ENCODE measurements at places on chromosomes 16 and 17.

DNA sequence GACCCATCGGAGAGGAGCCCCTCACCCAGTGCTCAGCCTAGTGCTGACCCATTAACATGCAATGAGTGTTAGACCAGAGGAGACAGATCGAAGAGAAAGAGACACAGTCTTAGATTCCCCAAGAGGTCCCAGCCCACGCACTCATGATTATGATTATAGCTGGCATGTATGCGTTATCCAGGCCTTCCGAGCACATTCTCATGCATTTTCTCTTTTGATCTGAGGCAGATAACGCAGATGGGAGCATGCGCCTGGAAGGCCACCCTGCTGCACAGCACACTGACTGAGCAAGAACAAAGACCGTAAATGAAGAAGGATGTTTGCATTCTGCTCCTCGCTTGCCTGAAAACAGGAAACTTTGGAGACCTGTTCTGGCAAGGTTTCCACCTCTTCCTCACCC is 232.7 kb downstream of the SOX9 start:
- DNase-seq: no peak

DNA sequence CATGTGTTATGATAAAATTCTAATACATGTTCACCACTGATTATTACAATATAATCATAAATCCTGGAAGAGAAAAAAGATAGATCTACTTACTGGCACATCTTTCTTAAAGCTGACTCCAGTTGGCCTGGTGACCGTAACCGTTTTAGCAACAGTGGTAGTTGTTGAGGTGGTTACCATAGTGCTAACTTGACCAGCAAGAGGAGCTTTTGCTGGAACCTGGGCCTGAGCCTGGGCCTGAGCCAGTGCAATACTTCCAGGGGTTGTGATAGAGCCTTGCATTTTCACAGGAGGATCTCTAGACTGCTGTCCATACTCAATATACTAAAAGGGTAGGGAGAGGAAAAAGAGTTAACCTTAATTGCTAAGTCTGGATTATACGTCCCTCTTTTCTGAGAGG is 36.2 kb downstream of the SETD6 start:
- no peak for DNase-seq

DNA sequence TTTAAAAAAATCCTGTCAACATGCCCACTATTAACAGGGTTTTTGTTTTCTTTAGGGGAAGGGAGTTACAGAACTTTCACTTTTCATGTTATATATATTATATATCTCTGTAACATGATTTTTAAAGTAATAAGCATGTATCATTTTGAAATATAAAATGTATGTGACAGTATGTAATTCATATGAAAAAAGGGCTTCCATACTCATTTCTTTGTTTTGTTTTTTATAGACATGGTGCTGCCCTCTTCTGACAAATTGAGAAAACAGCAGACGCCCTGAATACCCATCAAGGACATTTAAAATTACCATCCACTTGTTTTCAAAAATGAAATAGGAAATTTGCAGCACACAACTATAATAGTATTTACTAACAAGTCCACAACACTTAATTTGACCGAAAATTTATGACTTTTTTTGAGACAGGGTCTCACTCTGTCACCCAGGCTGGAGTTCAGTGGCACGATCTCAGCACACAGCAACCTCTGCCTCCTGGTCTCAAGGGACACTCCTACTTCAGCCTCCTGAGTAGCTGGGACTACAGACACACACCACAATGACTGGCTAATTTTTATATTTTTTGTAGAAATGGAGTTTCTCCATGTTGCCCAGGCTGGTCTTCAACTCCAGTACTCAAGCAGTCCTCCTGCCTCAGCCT is 30.4 kb downstream of the CFDP1 start:
- no peak for DNase-seq

GRCh38 chr17:56593646-56594319 is at the start of gene NOG:
TSS of gene NOG (plus strand) at chr17:56593699. CDS start at chr17:56594224, 525 bp downstream.
- DNase-seq: no peak

- no peak for DNase-seq
Observed at GRCh38 chr17:50125420-50125997, 4.5 kb downstream of the SAMD14 start.

GRCh38 chr16:11978080-11978479 is 1.5 kb downstream of the SNX29 start:
- no peak for DNase-seq

DNA sequence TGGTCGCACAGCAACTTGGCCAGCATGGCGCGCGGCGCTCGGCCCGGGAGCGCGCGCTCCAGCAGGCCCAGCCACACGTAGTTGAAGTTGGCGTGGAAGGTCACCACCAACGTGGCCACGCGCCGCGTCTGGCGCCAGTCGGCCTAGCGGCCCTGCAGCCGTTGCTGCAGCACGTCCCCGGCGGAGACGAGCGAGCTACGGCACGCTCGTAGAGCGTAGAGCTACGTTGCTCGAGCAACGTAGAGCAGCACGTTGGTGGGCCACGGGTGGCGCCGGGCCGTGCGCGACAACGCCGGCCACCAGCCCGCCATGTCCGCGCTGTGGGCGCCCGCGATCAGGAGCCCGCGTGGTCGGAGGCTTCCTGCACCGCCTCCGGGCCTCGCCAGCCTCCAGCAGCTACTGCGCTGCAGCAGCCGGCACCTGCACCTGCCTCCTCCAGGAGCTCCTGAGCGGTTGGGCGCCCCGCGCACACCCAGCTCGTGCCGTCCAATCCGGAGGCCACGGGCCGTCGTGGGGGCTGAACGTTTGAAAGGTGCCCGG is 13.4 kb upstream of the SULT1A1 start:
- DNase-seq: peak; percentile 36

DNA sequence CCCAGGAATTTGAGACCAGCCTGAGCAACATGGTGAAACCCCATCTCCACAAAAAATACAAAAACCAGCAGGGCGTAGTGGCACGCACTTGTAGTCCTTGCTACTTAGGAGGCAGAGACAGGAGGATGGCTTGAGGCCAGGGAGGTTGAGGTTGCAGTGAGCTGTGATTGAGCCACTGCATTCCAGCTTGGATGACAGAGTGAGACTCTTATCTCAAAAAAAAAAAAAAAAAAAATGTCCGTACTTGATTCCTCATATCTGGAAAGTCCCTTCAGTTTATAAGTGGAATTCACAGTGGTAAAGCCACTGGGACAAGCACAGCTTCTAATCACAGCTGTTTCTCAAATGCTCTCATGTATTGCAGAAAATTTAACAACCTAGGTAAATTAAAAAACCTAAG is 78.6 kb upstream of the CREBBP start:
- no peak for DNase-seq

DNA sequence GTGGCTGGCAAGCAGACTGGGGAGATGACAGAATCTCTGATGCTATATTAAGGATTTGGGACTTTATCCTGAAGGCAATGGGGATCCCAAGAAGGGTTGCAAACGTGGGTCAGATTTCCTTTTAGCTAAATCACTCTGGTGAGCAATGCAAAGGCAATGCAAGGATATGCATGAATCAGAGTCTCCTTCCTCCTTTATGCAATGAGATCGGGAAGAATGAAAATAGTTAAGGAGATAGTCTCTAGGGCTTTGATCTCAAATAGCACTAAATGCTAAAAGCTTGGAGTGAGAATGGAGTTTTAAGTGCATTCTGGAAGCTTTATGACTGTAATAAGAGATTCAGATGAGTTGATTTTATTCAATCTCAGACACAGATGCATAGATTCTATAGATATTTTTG is 27.2 kb upstream of the SHISA9 start:
- no peak for DNase-seq

DNA sequence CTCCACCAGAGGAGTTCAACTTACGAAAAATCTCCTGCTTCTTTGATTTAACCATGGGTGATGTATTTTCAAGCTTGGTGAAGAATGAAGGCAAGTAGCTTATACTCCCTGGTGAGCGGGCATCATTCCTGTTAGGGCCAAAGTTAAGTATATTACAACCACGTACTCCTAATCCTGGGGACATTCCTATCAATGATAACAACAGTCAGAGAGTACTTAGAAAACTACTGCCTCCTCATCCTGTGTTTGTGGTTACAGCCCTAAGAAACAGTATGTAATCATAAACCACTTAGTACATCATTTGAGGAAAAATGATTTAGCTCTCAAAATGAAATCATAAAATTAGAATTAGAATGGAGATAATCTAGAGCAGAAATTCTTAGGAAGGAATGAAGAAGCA is 47.3 kb downstream of the TTC19 start:
- DNase-seq: no peak

- DNase-seq: no peak
Observed at GRCh38 chr17:17762744-17763105, 74.1 kb downstream of the SREBF1 start.

DNA sequence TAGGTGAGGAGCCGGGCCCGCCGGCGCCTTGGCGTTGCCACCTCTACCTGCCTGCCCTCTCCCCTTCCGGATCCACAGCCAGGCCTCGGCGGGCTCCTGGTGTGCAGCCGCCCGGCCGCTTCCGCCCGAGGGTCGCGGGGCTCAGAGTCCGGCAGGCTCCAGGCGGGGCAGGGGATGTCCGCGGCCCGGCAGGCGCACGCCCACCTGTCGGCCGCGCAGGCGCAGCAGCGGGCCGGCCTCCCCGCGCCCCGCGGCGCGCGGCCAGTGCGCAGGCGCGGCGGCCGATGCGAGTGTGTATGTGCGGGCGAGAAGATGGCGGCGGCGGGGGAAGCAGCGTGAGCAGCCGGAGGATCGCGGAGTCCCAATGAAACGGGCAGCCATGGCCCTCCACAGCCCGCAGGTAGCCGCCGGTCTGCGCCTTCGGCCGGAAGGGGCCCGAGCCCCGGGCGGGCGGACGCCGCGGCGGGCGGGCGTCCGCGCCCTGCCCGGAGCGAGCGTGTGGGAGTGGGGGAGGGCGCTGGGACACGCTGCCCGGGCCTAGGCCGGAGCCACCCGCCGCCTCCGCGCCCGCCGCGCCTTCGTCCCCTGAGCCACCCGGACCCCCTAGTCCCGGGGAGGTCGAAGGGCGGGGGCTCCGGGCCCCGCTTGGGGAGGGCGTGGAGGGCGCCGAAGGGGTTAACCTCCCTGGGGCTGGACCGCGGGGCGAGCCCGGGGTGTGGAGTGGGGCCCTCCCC is at the start of gene USP10:
Gene USP10 (plus strand): TSS at position 289 of the 734 bp plus-strand sequence. CDS start 91 bp downstream, at position 380.
- peak; percentile 63 for DNase-seq

- no peak for DNase-seq
Observed at GRCh38 chr17:31079731-31080130, 15.0 kb upstream of the NF1 start.

DNA sequence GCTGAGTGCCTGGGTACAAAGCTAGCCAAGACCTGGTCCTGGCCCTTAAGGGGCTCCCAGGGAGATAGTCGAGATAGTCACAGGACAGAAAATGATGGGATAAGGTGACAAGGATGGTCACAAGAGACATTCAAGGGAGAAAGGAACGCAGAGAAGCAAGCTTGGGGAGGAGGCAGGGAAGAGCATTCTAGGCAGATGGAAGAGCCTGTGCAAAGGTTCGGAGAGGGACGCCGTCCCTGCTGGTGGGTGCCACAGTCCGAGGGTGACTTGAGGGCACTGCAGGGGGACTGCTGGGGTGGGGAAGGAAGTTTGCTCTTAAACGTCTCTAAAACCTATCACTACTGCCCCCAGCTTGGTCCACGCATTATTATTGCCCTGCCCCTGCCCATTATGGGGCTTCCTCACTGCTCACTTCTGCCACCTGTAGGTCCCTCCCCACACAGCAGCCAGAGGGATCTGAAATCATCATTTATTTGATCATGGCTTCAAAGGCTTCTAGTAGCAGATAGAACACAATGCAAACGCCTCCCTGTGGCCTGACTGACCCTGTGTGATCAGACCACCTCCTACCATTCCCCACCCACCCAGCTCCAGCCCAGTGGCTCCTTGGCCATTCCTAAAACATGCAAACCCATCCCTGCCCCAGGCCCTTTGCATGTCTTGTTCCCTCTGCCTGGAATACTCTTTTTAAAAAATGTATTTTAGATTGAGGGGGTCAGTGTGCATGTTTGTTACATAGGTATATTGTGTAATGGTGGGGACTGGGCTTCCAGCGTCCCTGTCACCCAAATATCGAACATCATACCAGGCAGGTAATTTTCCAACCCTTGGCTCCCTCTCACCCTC is 60.3 kb downstream of the RMI2 start:
- DNase-seq: peak; percentile 23

DNA sequence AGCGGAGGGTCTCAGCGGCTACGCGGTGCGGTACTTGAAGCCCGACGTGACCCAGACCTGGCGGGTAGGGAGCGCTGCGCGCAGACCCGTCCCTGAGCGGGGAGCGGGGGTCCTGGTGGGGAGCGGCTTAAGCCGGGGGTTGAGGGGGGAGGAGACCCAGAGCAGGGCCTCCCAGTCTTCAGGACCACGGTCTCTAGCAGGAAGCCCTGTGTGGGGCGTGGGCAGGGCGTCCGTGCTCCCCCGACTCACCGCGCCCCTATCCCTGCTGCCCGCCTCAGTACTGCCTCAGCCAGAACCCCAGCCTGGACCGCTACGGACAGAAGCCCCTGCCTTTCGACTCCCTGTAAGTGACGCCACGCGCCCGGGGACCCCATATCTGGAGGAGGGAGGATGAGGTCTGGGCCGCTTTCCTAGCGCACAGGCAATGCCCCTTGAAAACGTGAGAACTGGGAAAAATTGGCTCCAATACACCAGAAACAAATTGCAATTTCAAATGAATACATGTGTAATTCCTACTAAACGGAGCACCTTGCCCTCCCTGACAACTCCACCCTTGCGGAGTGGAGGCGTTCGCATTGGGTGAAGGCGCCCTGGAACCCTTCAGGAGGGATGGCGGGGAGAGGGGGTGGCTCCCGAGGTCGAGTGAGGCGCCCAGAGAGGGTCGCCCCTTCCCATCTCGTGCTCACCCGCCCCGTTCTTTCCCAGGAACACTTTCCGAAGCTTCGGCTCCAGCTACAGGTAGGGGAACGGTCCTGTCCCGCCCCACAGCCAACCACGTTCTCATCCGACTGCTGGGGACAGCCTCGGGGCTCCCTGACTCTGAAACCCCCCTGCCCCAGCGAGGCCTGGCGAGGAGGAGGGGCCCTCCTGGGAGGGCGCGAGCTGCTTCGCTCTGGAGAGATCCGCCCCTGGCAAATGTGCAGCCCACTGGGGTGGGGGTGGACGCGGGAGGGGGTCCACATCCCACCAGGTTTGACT is 14.6 kb upstream of the CNGB1 start:
- DNase-seq: no peak

GRCh38 chr16:13919330-13919682 is 648 bp upstream of the ERCC4 start:
- no peak for DNase-seq

- DNase-seq: no peak
Observed at GRCh38 chr17:8447799-8448198, 12.1 kb downstream of the NDEL1 start.

GRCh38 chr17:77592106-77592865 is 366.2 kb upstream of the TNRC6C start:
- DNase-seq: no peak

Measured in stimulated activated CD8-positive, alpha-beta memory T cell treated with anti-CD3 and anti-CD28 coated beads, Interleukin-7, amount 100 ng/mL, for 1 hour (primary cell).